ENCODE measurements at places on chromosomes 12 and 14.

- DNase-seq = no peak
Measured at GRCh38 chr14:89085231-89085731, 260.8 kb downstream of the TTC8 start.

DNA sequence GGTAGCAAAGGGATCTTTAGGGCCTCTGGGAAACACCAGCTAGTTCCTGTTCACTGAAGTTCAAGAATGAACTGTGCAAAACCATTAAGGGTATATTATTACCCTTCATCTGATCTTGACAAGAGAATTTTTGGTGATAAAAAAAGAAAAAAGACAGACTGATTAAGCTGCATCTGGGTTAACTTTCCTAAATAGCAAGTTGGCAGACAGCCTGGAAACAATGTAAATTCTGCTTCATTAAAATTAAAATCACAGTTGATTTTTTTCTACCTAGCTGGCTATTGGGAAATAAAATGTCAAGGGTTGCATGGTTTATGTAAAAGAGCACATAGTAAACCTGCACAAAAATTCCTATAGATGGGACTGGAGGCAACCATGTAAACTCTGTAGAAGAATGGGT is 126.6 kb upstream of the PRKD1 start:
- no peak for DNase-seq

DNA sequence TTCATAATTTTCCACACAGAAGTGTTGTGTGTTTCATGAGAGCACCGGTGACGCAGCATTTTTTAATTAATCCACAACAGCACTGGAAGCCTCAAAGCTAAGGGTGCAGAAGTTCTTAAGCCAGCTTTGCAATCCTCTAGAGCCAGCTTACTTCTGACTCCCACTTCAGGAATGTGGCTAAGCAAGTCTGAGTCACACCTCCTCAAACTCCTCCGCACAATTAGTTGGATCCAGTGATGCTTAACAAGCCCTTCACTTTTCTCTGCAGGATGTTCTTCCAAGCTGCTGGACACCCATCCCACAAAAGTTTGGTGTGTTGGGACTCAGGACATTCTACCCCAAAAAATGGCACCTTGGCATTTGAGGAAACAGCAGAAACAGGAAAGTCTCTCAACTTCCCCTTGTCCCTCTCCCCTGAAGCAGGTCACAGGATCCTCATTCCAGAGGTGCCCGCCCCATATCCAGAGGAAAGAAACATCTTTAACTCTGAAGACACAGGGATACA is 210.0 kb downstream of the PPM1H start:
- DNase-seq = no peak

DNA sequence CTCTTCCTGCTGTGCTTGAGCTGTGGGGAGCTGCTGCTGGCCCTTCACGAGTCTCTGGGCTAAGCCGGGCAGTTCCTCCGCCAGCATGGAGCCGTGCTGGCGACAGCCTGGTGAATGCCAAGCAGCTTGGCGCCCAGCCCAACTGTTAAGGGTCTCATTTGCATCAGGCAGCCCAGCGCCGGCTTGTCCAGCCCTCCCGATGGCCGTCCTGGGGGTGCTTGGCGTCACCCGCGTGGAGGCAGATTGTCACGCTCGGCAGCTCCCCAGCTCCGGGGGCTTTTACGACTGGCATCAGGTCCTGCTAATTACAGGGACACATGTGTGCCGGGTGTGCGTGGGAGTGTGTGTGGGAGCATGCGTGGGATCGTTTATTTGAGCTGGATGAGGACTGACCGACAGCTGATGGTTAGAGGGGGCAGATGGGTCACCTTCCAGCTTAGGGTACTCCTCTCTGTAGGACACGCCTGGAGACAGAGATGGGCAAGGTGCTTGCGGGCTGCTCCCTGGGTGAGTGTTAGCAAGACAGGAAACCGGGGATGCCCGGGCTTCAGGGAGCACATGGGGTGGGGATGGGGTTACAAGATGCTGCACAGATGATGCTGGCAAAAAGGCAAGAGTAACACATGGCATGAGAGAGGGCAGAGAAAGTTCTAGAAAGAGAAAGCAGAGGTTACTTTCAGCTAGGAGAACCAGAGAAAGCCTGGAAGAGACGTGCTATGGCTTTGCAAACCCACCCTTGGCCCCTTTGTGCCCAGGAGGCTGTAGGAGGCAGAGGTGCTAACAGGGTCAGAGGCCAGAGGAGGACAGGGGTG is 64.1 kb downstream of the KIF26A start:
- no peak for DNase-seq

DNA sequence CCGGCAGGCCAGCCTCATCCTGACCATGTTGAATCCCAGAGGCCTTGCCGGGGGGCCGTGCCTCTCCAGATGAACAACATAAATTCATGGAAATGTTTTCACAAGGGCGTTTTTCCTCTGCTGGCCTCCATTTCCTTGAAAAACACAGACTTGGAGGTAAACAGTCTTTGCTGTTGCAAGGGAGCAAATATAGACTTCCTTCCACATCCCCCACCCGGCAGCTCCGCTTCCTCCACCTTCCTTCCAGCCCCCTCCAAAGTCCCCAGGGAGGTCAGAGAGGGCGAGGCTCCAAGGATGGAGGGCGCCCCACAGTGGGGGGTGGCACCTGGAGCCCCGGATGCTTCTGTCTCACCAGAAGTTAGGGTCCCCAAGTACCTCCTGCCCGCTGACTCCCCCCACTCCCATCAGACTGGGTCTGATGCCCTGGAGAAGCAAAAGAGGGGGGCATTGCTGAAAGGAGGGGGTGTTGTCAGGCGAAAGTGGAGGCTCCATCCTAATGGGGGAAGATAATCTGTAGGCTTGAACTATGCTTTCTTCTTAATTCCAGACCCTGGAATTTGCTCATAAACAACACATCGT is 31.1 kb downstream of the CALM1 start:
- DNase-seq = no peak

DNA sequence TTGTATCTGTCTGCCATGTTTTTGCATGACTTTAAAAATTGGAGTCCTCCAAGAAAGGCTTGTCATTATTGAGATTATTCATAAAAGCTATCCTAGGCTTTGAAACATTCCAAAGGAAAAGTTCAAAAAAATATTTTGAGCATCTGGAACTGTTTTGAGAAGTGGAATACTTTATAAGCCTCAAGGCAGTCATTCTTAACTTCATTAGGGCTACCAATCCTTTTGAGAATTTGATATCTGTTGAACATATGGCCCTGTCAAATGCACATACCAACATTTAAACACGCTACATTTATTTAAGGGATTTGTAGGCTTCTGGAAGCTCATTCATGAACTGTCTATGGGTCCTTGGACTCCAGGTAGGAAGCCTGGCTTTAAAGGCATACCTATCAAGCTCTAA is 77.0 kb downstream of the TMEM117 start:
- DNase-seq = no peak
